ENCODE measurements at places on chromosomes 7 and 10. TPM values are rescaled to one million over a fixed set of nuclear protein-coding genes. Genes with fewer than 3 reads are reported as not detected.

- H3K27me3 ChIP-seq: peaks cover 25% of the 10 kb centered on the region
- no peak overlapping the region for H3K27ac ChIP-seq
- no peaks in the 10 kb centered on the region for H3K4me1 ChIP-seq
These were observed 55.0 kb downstream of the RAMP3 start for GRCh38 chr7:45212606-45213005.

DNA sequence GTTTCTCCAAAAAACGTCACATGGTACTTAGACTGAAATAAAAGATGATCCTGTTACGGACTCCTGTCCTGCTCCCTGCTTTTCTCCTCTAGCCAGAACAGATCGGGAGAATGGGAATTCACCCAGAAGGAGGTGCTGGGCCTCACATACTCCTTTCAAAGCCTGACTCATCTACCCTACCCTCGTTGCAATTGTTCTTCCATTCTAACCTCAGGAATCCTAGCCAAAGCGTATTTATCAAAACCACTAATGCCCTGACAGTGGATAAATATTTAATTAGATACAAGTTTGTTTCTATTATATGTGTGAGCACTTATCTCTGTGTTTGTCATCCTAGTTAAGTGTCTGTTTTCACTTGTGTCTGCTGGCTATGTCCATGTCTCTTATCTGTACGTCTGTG, 21.7 kb downstream of the ZCWPW1 start:
- peak; percentile 40 for DNase-seq
- H3K36me3 ChIP-seq: no peaks in the 10 kb centered on the region
- peaks cover 48% of the 10 kb centered on the region for H3K27me3 ChIP-seq

- no peak overlapping the region for H3K27ac ChIP-seq
- H3K4me3 ChIP-seq: no peak overlapping the region
- H3K36me3 ChIP-seq: peaks cover 37% of the 10 kb centered on the region
- no peak for DNase-seq
These were observed 37.3 kb downstream of the DCLRE1C start for GRCh38 chr10:14916600-14916999.

DNA sequence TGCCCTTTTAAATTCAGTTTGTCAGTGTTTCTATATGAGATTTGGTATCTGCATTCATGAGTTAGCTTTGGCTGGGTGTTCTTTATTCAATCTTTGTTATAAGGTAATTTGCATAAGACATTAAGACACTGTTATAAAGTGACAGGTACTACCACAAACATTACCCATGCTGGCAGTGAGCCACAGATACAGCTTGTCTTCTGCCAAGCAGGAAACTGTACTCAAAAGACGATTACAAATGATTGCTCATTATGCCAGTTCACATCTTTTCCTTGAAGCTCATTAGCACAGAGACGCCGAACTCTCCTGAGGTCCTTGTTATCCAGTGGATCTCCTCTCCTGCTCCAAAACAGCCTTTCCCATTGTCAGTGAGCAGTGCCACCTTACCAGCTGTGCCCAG, 30.4 kb downstream of the AMPH start:
- no peak for DNase-seq
- H3K27me3 ChIP-seq: no peaks in the 10 kb centered on the region
- H3K27ac ChIP-seq: no peak overlapping the region
- no peaks in the 10 kb centered on the region for H3K4me1 ChIP-seq
- H3K4me3 ChIP-seq: no peak overlapping the region

GRCh38 chr7:148975896-148976295, 52.4 kb downstream of the PDIA4 start:
- no peaks in the 10 kb centered on the region for H3K4me1 ChIP-seq
- H3K4me3 ChIP-seq: no peak overlapping the region
- peaks cover 4% of the 10 kb centered on the region for H3K27me3 ChIP-seq
- no peak for DNase-seq

GRCh38 chr10:68151453-68151852, 42.2 kb downstream of the MYPN start:
- H3K36me3 ChIP-seq: no peaks in the 10 kb centered on the region
- no peaks in the 10 kb centered on the region for H3K27me3 ChIP-seq
- H3K27ac ChIP-seq: no peak overlapping the region
- no peak for DNase-seq

GRCh38 chr7:21256310-21256877, 171.5 kb upstream of the SP4 start:
- H3K27ac ChIP-seq: no peak overlapping the region
- no peak overlapping the region for H3K4me3 ChIP-seq
- H3K27me3 ChIP-seq: no peaks in the 10 kb centered on the region
- no peaks in the 10 kb centered on the region for H3K36me3 ChIP-seq

DNA sequence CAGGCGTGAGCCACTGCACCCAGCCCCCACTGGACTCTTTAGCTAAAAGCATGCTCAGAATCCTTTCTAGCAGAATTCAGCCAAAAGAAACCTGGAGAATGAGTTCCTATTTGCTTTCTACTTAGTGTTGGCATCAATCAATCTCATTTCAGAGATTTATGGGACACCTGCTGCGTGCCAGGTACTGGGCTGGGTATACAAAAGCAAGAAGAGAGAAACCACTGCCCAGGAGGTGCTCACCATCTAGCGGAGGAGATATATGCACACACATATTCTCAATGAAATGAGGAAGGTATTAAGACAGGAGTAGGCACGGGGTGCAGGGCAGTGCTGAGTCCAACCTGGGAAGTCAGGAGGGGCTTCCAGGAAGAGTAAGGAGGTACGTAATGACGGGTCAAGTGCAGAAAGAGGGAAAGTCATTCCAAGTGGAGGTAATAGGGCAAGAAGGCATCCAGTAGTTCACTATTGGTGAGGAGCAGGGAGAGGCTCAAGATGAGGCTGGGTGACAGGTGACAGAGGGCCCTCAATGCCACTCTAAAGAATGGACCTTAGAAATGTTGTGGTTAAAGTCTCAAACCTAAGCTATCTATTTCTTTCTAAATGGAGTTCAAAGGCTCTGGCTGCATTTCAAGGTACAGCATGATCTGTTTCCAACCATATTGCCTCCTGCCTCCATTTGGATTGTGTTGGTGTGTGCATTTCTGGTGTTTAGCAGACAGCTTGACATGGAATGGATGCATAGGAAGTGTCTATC, 22.1 kb downstream of the ABLIM1 start:
- no peak overlapping the region for H3K4me3 ChIP-seq
- peaks cover 24% of the 10 kb centered on the region for H3K4me1 ChIP-seq
- H3K36me3 ChIP-seq: no peaks in the 10 kb centered on the region
- DNase-seq: no peak
- peaks cover 5% of the 10 kb centered on the region for H3K27me3 ChIP-seq
- H3K27ac ChIP-seq: no peak overlapping the region

- H3K27ac ChIP-seq: no peak overlapping the region
- no peak overlapping the region for H3K4me3 ChIP-seq
These were observed 298.7 kb upstream of the NRG3 start for GRCh38 chr10:81576336-81576735.

DNA sequence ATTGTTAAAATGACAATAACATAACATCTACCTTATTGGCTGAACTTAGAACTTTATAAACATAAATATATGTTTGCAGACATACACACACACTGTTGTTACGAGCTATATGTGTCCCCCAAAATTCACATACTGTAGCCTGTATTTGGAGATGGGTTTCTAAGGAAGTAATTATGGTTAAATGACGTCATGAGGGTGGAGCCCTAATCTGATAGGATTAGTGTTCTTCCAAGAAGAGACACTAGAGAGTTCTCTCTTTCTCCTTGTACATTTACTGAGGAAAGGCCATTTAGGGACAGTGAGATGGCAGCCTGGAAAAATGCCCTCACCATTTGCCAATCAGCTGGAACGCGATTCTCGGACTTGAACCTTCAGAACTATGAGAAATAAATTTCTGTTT, 211.7 kb downstream of the SUGCT start:
- H3K4me3 ChIP-seq: no peak overlapping the region
- no peaks in the 10 kb centered on the region for H3K27me3 ChIP-seq
- H3K36me3 ChIP-seq: no peaks in the 10 kb centered on the region
- DNase-seq: no peak
- H3K4me1 ChIP-seq: no peaks in the 10 kb centered on the region

GRCh38 chr7:130349911-130350782, 5.5 kb downstream of the CPA5 start:
- no peak overlapping the region for H3K27ac ChIP-seq
- peak; percentile 28 for DNase-seq
- peaks cover 17% of the 10 kb centered on the region for H3K4me1 ChIP-seq
- no peaks in the 10 kb centered on the region for H3K36me3 ChIP-seq
- H3K27me3 ChIP-seq: no peaks in the 10 kb centered on the region
- H3K4me3 ChIP-seq: no peak overlapping the region

GRCh38 chr7:28180031-28180363, 598 bp downstream of the JAZF1 start:
- peaks cover 24% of the 10 kb centered on the region for H3K4me1 ChIP-seq
- peak overlapping the region; percentile 98 for H3K27ac ChIP-seq
- peak overlapping the region; percentile 100 for H3K4me3 ChIP-seq
- no peak for DNase-seq
- H3K27me3 ChIP-seq: no peaks in the 10 kb centered on the region

DNA sequence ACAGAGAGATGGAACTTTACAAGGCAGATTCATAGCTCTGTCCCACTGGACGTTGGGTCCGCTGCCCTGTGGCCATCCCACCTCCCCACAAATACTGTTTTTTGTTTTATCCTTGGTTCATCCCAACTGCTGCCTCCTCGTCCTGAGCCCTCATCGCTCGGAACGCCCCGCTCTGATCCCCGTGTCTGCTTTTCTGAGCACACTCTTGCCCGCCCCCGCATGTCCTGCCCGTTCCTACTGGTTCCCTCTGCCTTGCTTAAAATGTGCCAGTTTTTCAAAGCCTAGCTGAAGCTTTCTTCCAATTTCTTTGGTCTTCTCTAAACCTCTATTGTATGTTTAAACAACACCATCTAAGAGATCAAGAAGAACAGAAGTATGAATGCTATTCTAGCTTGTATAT, 19.4 kb downstream of the RNF32 start:
- no peak overlapping the region for H3K4me3 ChIP-seq
- H3K36me3 ChIP-seq: no peaks in the 10 kb centered on the region

- no peak for DNase-seq
- H3K27ac ChIP-seq: no peak overlapping the region
- no peaks in the 10 kb centered on the region for H3K4me1 ChIP-seq
- peaks cover 12% of the 10 kb centered on the region for H3K27me3 ChIP-seq
These were observed 81.6 kb downstream of the PRKAG2 start for GRCh38 chr7:151795168-151795811.

- H3K4me1 ChIP-seq: no peaks in the 10 kb centered on the region
- H3K27ac ChIP-seq: no peak overlapping the region
- H3K27me3 ChIP-seq: no peaks in the 10 kb centered on the region
- H3K4me3 ChIP-seq: no peak overlapping the region
- no peaks in the 10 kb centered on the region for H3K36me3 ChIP-seq
These were observed 61.8 kb downstream of the PTPRE start for GRCh38 chr10:127968659-127969058.

DNA sequence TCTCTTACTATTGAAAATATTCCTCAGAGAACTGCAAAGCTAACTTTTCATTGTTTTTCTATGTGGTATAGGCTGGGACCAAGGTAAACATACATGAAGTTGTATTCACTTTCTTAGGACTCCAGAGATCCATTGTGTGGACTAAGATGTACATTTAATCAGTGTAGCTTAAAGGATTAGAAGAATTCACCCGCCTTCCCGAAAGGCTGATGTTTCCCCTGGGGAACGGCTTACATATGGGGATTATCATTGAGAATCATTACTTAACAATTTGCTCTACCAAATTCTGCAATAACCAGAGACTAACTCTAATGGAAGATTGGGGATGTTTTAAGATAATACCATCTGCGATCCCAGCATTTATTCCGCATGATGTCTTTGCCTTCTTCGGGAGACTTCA, 257.1 kb upstream of the KIAA1217 start:
- no peaks in the 10 kb centered on the region for H3K36me3 ChIP-seq
- DNase-seq: no peak
- no peaks in the 10 kb centered on the region for H3K27me3 ChIP-seq
- no peak overlapping the region for H3K27ac ChIP-seq

DNA sequence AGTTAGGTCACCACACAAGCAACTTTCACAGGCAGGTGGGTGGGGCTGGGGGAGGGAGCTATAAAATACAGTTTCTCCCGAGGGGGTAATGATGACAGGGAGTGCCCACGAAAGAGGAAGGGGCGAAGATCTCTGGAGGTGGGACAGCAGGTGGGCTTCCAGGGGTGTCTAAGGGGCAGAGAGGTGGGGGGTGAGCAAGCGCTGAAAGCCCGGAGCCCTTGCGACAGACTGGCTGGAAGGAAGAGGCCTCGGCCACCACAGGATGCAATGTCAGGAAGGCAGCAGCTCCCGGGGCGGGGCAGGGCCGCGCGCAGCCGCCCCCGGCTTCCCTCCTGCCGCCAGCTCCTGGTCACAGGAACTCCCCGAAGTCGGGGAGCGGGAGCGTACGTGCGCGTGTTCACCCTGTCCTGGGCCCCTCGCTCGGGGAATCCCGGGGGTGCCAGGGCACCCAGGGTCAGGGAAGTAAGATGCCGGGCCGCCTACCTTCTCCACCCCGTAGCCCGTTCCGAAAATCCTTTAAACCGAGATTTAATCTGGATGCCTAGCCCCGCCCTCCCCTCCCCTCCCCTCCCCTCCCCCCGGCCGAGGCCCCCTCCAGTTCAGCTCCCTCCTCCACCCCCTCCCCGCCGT, 105.2 kb upstream of the PPIF start:
- H3K4me1 ChIP-seq: peaks cover 54% of the 10 kb centered on the region
- DNase-seq: peak; percentile 67
- peak overlapping the region; percentile 26 for H3K27ac ChIP-seq
- H3K36me3 ChIP-seq: peaks cover 8% of the 10 kb centered on the region
- no peaks in the 10 kb centered on the region for H3K27me3 ChIP-seq
- peak overlapping the region; percentile 7 for H3K4me3 ChIP-seq

Gene KNDC1
- 0.56 TPM for total RNA-seq

Gene HOXA2
- total RNA-seq: 1.6 TPM

Gene INA
- total RNA-seq: 6.4 TPM
